H54 (cell line): ENCODE measurements at places on chromosomes 12 and 14.

GRCh38 chr14:91521061-91521640 lies 11.0 kb upstream of the PPP4R3A start:
- DNase-seq: no peak

GRCh38 chr14:75904311-75904710 lies 77.5 kb downstream of the TGFB3 start:
- no peak for DNase-seq

DNA sequence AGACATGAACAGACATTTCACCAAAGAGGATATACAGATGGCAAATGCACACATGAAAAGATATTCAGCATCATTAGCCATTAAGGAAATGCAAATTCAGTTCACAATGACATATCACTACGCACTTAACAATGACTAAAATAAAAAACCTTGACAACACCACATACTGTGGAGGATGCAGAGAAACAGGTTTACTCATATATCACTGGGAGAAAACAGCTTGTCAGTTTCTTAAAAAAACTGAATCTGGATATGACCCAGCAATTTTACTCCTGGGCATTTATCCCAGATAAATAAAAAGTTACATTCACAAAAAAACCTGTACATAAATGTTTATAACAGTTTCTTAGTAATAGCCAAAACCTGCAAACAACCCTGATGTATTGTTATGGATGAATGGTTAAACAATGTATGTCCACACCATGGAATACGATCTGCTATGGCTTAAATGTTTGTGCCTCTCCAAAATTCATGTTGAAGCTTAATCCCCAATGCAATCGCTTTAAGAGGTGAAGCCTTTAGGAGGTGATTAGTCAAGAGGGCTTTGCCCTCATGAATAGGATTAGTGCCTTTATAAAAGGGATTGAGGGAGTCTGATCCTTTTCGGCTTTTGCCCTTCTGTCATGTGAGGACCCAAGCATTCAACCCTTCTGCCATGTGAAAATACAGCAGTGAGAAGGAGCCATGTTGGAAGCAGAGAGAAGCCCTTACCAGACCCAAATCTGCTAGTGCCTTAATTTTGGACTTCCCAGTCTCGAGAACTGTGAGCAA lies 36.0 kb upstream of the PPP4R3A start:
- no peak for DNase-seq

DNA sequence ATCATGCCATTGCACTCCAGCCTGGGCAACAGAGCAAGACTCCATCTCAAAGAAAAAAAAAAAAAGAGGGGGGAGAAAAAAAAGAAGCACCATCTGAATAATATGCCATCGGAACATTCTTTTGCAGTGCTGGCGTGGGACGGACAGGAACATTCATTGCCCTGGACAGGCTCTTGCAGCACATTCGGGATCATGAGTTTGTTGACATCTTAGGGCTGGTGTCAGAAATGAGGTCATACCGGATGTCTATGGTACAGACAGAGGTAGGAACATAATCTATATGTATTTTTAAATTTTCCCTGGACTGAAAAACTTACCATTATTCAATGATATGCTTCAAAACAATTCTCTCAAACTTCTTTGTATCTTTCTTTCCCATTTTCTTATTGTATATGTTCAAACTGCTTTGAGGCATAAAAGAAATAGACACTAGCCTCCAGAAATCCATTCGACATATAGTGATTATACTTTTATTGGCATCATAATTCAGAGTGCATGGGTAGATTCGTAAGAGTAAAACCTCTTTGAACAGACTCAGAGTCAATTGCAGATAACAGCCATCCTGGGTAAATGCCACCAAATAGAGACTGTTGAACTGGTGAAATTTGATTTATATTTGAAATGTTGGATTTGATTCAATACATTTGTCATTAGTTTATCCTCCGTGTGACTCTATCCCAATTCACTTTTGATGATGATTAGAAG lies 199.7 kb downstream of the EPS8 start:
- DNase-seq: no peak

- DNase-seq: no peak
Observed at GRCh38 chr12:131806674-131807073, 21.5 kb upstream of the MMP17 start.

GRCh38 chr14:32508281-32508680 lies 179.2 kb downstream of the AKAP6 start:
- DNase-seq: no peak

DNA sequence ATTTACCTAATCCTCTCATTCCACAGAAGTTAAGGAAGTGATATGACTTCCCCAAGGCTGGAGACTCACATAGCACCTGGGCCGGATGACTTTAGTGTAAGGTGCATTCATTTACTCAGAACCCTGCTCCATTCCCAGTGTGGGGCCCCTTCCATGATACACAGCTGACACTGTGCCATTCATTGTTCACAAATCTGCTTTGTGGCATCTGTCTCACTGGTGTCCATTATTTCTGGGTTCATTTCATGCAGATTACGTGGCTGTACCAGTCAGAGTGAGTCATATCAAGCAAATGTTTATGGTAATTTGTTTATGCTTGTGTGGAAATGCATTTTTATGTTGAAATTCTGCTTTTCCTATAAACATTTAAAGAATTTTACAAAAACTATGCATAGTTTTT lies 5.2 kb downstream of the ANO4 start:
- DNase-seq: no peak

- no peak for DNase-seq
Observed at GRCh38 chr12:47188576-47189441, 109.0 kb upstream of the AMIGO2 start.

GRCh38 chr14:80705241-80705980 lies 236.1 kb downstream of the CEP128 start:
- DNase-seq: no peak

- peak; percentile 57 for DNase-seq
Observed at GRCh38 chr12:12398026-12398859, 41.4 kb downstream of the BORCS5 start.

DNA sequence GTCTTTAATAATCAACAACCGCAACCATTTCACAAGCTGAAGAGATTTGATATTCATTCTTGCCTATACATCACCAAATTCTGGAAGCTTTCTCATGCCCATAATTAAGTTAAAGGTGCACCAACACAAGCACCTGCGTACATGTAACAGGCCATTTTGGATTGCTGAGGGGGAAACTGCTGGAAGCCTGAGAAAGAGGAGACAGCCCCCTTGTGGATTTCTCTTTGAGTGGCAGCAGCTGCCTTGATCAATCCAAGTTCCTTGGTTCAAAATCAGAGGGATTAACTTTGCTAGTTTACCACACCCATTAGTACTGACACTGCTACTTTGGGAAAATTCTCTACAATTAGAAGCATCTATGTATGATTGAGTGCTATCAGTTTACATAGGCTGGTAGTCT lies 321.1 kb downstream of the NOVA1 start:
- DNase-seq: no peak

DNA sequence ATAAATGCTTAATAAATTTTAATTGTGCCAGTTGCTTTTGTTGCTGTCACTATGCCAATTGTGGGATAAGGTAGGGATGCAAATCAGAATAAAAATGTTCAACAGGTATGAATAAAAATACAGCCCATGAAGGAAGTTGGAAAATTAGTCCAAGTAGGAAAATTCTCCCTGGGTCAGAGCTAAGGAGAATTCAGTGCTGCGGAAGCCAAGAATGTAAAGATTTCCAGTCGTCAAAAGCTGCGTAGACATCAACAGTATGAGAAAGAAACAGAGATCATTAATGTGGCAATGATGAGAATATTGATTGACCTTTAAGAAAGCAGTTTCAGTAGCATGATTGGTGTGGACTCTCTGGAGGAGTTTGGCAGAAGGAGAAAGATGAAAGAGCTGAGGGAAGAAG lies 87.9 kb downstream of the PLEKHA5 start:
- DNase-seq: no peak

- no peak for DNase-seq
Observed at GRCh38 chr12:111781085-111781658, 14.4 kb downstream of the ALDH2 start.

- peak; percentile 50 for DNase-seq
Observed at GRCh38 chr12:11580125-11580751, 69.2 kb upstream of the ETV6 start.

- peak; percentile 29 for DNase-seq
Observed at GRCh38 chr12:54680374-54680773, 32.2 kb upstream of the DCD start.

GRCh38 chr12:28216016-28216415 lies 25.8 kb downstream of the CCDC91 start:
- no peak for DNase-seq

- peak; percentile 19 for DNase-seq
Observed at GRCh38 chr12:99390707-99391106, 256.8 kb upstream of the GARIN6 start.

DNA sequence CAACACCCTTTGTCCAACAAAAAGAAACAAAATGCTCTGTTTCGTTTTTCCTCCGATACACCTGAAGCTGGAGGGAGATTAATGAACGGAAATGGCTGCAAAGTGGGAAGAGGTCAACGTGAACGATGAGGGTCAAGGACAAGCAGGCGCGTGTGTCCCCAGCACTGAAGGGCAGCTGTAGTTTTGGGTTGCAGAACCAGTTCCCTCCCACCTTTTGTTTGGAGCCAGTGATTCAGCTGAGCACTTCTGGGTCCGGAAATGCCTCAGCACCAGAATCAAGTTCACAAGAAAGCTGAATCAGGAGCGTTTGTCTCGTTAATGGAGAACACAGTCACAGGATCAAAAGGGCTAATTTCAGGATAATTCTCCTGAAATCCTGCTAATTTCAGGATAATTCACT lies 51.1 kb upstream of the PWP1 start:
- DNase-seq: no peak
